ENCODE measurements at places on chromosomes 1 and 21.

GRCh38 chr21:31650930-31651329 is 8.6 kb upstream of the SOD1 start:
- DNase-seq, result no peak

GRCh38 chr1:150110116-150110515 is 39.6 kb upstream of the PLEKHO1 start:
- no peak for DNase-seq

GRCh38 chr1:31007462-31007991 is 58.0 kb downstream of the PUM1 start:
- DNase-seq, result peak; percentile 80

- DNase-seq, result no peak
These were observed 37.1 kb downstream of the JUN start for GRCh38 chr1:58746757-58747156.

DNA sequence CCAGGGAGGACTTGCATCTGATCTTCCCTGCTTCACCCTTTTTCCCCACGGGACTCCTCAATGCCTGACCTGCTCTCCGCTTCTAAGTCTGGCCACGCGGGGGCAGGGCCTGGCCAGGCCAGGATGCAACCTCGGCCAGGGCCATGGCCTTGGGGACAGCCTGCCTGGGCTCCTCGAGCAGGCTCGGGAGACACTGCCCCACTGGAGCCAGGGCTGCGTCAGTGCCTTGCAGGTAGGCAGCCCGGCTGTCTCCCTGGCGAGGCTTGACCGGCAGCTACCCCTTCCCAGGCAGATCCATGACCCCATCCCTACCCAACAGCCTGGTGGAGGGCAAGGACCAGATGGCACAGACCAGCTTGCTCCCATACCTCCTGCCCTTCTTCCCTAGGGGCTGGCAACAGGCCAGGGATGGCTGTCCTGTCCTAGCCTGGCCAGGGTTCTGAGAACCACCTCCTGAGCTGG is 2.7 kb upstream of the PRDM16 start:
- DNase-seq, result no peak

- DNase-seq, result no peak
These were observed 559.3 kb upstream of the USP24 start for GRCh38 chr1:55774446-55774845.

DNA sequence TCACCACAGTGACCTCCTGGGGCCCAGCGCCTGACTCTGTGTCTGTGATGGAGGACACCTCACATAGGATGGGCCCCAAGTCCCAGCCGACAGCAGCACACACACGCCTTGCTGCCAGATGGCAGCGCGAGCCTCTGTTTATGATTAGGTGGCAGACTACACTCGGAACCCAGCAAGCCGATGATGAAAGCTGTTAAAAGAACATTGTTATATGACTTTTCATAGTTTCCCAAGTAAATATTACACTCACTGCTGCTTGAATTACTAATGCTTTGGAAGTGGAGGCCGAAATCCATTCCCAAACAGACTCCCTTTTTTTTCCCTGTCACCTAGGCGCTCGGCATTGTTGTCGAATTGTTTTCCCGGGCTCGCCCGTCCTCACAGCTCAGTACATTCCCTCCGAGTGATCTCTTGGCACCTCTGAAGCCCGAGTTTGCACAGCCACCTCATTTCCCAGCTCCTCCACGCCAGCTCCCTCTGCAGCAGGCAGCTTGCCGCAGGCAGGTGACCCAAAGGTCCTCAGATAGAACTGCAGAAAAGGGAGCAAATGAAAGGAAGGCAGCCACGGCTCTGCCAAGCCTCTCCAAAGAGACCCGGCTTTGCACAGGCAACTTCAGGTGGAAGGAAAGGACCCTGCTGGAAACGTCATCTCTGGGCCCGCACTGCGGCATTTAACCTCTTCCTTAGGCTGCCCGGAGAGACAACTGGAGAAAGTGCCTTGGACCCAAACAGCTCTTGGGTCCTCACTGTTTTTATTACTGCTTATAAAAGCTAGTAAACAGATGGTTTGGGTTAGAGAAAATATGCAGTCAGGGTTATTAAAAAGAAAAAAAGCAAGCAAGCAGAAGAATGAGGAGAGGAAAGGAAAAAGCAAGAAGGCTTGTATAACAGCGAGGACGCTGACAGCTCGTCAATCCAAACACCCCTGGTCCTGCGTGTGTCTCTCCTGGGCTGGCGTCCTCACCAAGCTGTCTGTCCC is 72.2 kb upstream of the SLC25A33 start:
- DNase-seq, result no peak

DNA sequence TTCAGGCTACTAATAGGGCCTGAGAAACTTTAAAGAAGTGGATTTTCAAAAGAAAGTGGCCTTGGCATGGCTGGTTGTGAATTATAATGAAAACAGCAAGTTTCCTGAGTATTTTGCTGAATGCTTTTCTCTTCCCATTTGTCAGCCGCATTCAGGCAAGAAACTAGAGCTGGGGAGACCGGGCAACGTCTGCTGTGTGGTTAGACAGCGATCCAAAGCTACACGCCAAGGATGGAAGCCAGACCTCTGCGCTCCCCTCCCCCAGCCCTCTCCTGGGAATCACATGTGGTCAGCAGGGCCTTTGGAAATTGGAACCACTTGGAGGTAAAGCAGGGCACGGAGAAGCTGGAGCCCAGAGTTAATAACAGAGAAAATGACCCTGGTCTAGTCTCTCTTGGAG is 114.1 kb upstream of the CD34 start:
- no peak for DNase-seq

- no peak for DNase-seq
These were observed 100.8 kb downstream of the UCHL5 start for GRCh38 chr1:192958350-192958749.

DNA sequence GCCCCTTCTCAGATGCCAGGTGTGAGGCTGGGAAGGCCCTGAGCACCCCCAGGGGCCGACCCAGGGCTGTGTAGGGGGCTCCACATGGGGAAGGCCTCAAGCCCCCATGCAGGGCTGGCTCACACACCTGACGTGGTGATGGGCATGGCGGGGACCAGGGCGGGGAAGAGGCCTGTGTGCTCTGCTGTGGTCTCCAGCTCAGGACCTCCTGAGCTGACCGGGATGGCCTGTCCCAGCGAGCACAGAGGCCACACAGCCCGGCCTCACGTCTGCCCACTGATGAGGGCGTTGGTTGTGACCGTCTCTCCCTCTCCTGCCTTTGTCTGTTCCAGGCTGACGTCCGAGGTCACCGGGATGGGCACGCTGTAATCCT is 40.2 kb upstream of the COL6A1 start:
- DNase-seq, result no peak

DNA sequence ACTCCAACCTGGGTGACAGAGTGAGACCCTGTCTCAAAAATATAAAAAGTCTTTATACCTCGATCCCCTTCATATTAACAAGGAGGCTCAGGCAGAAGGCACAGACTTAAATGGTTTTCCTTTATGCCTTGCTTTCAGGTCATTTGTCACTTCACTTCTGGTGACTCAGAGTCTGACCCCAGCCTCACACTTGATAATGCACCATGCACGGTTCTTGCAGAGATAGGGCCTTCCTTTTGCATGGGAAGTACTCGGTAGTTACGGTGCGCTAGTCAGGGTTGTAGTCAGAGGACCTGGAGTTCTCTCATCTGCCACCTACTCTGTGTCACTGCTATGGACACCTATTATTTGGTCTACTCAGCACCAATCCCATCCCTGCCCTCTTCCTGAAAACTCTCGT is 43.6 kb upstream of the BMP8B start:
- no peak for DNase-seq

DNA sequence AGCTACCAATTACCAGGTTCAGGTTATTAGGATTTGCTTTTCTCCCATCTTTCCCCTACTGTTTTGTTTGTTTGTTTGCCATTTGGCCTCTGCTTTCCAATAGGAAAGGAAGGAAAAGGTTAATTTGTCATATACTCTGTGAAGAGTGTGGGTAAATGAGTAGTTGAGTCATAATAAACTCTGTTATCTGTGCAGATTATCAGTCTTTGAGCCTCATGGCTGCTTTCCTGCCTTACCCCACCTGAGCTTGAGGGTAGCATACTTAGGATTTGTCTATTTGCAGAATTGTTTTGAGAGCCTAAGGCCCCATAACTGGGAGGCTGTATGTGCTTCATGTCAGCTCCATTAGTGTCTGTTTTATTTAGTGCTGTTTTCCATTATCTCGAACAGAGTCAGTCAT is 32.9 kb upstream of the SNX27 start:
- DNase-seq, result no peak

GRCh38 chr1:41664861-41665640 is 180.6 kb upstream of the EDN2 start:
- DNase-seq, result peak; percentile 79

GRCh38 chr1:169305356-169305755 is 62.2 kb downstream of the NME7 start:
- no peak for DNase-seq

DNA sequence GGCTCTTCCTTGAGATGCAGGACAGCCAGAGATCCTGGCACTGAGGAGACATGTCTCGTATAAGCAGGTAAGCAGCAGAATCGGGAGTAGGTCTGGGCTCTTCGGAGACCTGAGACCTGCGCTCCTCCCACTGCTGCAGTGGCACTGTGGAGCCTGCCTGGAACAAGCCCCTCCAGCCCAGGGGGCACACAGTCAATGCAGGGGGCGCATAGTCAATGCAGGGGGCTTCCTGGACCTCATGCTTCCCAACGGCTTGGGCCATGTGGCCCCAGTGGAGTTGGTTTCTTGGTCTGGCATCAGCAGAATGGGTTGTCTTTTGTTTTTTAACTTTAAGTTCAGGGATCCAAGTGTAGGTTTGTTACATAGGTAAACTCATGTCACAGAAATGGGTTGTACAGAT is 27.9 kb upstream of the EPHA8 start:
- no peak for DNase-seq

Data from HS-5 (cell line).